T-helper 2 cell treated with Interferon-gamma antibody and Interleukin-4, amounts not matched to agents 5 μg/mL and 100 μg/mL, for 36 hours (primary cell): ENCODE measurements at places on chromosomes 4 and X.

GRCh38 chr4:3375688-3376087 lies 66.1 kb upstream of the HGFAC start:
- H3K36me3 ChIP-seq = no peaks in the 10 kb centered on the region
- DNase-seq = no peak
- H3K27ac ChIP-seq = no peak overlapping the region
- H3K27me3 ChIP-seq = peaks cover 12% of the 10 kb centered on the region
- peaks cover 5% of the 10 kb centered on the region for H3K4me1 ChIP-seq
- H3K4me3 ChIP-seq = no peak overlapping the region

- H3K27ac ChIP-seq = no peak overlapping the region
- no peaks in the 10 kb centered on the region for H3K4me1 ChIP-seq
- H3K27me3 ChIP-seq = no peaks in the 10 kb centered on the region
These were observed 1841.9 kb downstream of the STIM2 start for GRCh38 chr4:28702571-28702970.

DNA sequence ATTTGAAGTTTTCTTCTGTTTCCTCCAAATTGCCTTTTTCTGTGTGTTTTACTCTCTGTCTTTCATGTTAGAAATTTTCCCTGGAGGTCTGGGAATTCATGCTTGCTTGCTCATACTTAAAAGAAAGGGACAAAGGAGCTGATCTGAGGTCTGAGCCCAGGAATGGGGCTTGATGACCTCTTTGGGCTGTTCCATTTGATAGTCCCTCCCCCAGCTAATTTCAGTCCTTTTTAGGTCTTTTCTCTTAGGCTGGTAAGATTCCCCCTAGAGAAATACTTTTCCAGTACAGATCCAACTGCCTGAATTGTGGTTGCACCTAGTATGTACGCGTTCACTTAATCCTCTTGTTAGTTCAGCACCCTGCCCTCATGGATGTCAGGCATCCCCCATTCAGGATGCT lies 5.5 kb upstream of the PIGA start:
- no peak overlapping the region for H3K27ac ChIP-seq
- DNase-seq = no peak

DNA sequence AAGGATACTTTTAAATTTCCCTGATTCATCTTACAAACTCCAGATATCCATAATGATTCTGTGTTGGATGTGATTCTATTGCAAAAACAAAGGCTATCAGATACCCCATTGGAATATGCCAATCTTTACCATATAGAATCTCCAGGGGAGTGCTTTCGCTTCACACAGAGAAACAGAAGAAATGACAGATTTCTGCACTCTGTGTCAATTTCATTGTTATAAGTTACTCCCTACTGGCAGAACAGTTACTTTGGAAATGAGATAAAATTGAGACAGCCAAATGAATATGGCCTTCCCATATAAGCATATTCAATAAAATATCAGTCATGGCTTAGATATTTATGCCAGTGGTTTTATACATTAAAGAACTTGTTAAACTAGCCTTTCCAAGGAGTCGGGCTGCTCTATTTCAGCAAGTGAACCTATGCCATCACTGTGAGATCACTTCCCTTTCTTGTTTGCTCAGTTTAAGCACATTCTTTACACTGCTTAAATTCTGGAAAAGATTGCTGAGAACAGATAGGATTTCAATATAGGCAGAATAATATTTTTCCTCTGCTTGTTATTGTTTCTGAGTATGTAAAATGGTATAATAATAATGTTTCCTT lies 127.5 kb upstream of the ANXA10 start:
- H3K27ac ChIP-seq = no peak overlapping the region
- no peaks in the 10 kb centered on the region for H3K4me1 ChIP-seq
- no peaks in the 10 kb centered on the region for H3K27me3 ChIP-seq
- DNase-seq = no peak
- no peak overlapping the region for H3K4me3 ChIP-seq

GRCh38 chr4:150816491-150816890 lies 198.6 kb downstream of the LRBA start:
- no peaks in the 10 kb centered on the region for H3K27me3 ChIP-seq
- H3K36me3 ChIP-seq = peaks cover 16% of the 10 kb centered on the region
- no peak for DNase-seq
- H3K4me3 ChIP-seq = no peak overlapping the region
- no peak overlapping the region for H3K27ac ChIP-seq
- peaks cover 8% of the 10 kb centered on the region for H3K4me1 ChIP-seq

DNA sequence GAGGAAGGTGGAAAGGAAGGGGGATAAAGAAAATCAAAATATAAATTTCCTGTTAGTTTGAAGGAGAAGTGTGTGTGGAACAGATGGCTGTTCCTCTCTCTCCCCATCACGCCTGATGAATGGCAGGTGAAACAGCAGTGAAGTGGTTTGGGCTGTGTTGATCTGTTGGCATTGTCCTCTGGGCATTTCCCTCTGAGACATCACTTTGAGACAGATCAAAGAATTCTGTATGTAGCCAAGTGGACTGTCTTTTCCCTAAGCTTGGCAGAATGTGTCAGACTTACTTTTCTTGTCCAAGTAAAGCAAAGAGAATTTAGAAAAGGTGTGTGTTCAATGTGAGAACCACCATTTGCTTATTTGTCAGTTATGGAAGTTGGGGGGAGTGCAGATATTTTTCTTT lies 47.5 kb downstream of the SEPTIN11 start:
- peaks cover 74% of the 10 kb centered on the region for H3K27me3 ChIP-seq
- peaks cover 19% of the 10 kb centered on the region for H3K4me1 ChIP-seq
- H3K27ac ChIP-seq = no peak overlapping the region
- H3K4me3 ChIP-seq = no peak overlapping the region
- no peak for DNase-seq

GRCh38 chr4:22410645-22411247 lies 105.1 kb downstream of the ADGRA3 start:
- no peak for DNase-seq
- no peak overlapping the region for H3K27ac ChIP-seq
- H3K4me1 ChIP-seq = peaks cover 11% of the 10 kb centered on the region
- H3K4me3 ChIP-seq = no peak overlapping the region
- H3K27me3 ChIP-seq = no peaks in the 10 kb centered on the region

GRCh38 chr4:31983246-31983645 lies 1263.1 kb downstream of the PCDH7 start:
- DNase-seq = no peak
- no peak overlapping the region for H3K4me3 ChIP-seq
- H3K4me1 ChIP-seq = no peaks in the 10 kb centered on the region
- no peaks in the 10 kb centered on the region for H3K27me3 ChIP-seq
- H3K27ac ChIP-seq = no peak overlapping the region

DNA sequence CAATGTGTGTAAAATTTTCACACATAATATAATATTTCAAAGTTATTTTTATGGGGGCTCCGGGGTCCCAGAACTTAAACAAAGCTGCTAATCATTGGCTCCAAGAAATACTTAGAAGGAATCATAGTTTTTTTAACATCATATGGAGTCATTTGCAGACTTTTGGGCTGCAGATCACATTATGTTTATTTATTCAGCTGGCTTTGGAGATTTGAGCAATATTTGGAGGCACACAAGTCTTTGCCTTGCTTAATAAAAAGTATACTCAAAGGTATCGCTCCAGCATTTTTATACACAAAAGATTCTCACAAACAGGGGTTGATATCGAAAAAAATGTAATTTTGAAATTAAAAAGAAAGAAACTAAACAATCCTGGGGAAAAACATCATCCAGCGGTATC lies 382.5 kb upstream of the TENM3 start:
- H3K27ac ChIP-seq = no peak overlapping the region
- no peak for DNase-seq
- H3K27me3 ChIP-seq = no peaks in the 10 kb centered on the region
- no peak overlapping the region for H3K4me3 ChIP-seq

DNA sequence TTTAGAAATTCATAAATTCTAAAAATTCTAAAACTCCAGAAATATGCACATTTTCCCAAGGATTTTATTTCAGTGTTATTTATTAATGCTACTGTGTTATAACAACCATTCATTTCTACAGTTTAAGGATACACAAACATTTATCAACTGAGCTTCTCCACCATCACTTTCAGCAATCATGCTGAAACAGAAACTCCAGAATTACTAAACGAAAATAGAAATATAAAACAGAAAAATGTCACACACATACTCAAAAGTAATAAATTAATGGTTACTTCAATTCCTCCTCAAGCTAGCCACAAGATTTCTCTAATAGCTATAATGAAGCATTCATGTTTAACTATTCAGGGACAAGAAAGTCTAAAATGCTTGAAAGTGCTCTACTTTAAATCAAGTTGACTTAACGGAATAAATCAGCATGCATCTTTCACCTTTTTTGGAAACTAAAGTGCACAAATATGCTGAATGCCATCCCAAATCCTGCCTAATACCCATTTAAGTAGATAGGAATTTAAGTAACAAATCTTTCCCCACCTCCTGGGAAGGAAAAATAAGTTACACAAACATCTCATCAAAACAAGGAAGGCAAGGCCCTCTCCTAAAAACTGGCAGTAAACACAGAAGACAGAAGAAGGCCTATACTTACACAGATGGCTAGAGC lies 563 bp downstream of the FAM13A start:
- no peak overlapping the region for H3K4me3 ChIP-seq
- DNase-seq = no peak
- peaks cover 2% of the 10 kb centered on the region for H3K4me1 ChIP-seq
- no peaks in the 10 kb centered on the region for H3K36me3 ChIP-seq
- H3K27ac ChIP-seq = no peak overlapping the region
